ENCODE measurements at places on chromosomes 3 and 15.

DNA sequence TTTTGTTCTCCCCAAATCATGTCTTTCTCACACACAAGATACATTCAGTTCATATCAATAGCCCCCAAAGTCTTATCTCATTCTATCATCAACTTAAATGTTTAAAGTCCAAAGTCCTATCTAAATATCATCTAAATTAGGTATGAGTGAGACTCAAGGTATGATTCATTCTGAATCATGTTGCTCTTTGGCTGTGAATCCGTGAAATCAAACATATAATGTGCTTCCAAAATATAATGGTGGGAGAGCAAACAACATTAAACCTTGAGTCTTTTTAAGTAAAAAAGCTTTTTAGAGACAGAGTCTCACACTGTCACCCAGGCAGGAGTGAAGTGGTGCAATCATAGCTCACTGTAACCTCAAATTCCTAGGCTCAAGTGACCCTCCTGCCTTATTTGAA lies 139.1 kb downstream of the SAMMSON start:
- DNase-seq, result no peak

DNA sequence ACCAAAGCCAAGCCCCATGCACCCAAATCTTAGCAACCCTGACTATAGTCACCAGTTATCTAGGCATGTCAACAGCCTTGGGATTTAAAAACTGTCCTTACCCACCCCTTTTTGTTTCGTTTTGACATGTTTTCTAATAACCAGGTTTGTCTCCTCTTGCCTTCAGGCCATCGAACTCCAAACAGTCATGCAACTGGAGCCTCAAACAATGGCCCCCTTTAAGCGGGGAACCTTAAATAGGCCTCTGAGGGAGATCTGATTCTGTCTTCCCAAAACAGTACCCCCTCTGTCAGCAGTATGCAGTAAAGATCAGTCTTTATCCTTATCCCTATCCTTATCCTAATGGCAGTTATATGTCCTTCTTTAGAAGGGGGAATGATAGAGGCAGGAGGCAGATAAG lies 105.7 kb downstream of the DPH6 start:
- no peak for DNase-seq

DNA sequence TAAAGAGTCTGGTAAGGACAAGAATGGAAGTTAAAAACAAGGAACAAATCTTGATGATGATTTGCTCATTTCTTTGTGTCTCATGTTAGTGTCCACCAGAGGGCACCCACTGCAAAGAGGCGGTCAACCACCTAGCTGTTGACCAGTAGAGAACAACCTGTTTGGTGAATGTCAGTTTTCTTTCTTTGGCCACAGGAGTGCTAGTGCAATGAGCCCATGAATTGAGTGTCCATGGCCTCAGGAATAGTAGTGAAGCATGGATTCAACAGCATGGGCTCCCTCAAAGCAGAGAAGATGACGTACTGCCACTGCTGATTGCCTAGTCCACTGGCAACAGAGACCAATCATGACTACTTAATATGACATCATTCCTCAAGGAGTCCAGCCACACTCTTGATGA lies 10.7 kb upstream of the CNTN6 start:
- no peak for DNase-seq

- no peak for DNase-seq
Measured at GRCh38 chr3:65992106-65992505, 46.6 kb downstream of the MAGI1 start.

- DNase-seq, result no peak
Measured at GRCh38 chr3:12049675-12050074, 45.5 kb downstream of the SYN2 start.

DNA sequence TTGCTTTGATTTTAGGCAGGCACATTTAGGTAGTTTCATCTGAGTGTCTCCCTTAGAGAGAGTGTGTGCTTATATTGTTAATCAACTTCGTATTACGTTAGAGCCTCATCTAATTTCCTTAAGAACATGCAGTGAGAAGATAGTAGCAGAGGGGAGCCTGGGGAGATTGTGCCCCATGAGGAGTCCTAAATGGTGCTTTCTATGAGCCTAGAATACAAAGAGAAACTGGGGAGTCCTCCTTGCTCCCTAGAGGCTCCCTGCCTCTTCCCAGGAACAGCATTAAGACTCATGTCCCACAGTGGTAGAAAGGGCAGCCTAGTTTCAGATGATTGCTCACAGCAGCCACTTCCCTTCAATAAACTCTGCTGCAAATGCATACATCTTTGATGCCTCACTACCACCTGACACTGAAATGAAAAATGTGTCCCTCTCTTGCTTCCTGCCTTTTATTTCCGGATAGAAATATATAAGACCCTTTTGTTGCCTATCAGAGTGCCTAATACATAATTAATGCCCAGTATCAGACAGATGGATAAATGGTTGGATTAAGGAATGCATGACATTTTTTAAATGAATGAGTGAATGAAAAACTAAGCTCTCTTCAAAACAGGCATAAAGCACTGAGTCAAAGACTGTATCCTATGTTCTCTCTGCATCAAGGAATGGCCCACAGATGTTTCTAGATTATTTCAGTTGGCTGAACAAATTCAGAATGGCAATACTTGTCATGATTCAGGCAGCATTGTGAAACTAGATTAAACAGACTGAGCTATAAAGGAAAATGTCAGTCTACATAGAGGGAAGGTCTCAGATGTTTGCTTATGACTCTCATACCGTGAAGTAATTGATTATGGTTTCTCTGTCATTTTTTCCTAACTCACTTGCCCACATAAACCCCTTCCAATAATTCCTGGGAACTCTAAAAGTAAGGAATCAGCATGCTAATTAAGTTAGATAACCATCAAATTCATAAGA lies 362.1 kb downstream of the LRRC3B start:
- no peak for DNase-seq

DNA sequence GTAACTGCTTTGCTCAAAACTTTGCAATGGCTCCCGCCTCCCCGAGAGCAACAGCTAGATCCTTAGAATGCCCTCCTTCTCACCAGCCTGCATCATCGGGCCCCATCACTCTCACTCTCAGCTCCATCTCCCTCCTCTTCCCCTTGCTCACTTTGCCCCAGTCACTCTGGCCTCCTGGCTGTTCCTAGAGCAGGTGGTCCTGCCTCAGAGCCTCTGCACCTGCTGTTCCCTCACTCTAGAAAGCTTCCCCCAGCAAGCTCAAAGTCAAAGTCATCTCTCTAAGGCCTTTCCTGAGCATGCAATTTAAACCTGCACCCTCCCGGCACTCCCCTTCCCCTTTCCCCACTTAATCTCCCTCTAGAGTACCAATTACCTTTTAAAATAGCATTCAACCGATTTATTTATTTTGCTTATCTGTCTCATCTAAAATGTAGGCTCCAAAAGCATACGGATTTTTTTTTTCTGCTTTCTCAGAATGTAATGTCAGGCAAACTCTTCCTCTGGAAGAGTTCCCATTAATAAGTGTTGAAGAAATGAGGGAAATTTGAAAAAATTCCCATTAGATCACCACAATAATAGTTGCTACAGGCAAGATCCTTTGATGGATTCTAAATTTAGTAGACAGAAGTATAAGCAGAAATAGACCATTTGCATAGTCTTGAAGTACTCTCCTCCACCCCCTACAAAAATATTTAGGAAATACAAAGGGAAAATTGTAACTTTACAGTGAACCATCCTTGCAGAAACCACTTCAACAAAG lies 15.9 kb upstream of the HES1 start:
- no peak for DNase-seq

Measured in activated CD8-positive, alpha-beta memory T cell treated with anti-CD3 and anti-CD28 coated beads for 24 hours (primary cell).